Activated CD4-positive, alpha-beta T cell treated with anti-CD3 and anti-CD28 coated beads for 24 hours (primary cell): ENCODE measurements at places on chromosomes 1 and 21.

- no peak for DNase-seq
Measured at GRCh38 chr1:53524428-53525375, 65.5 kb downstream of the DMRTB1 start.

DNA sequence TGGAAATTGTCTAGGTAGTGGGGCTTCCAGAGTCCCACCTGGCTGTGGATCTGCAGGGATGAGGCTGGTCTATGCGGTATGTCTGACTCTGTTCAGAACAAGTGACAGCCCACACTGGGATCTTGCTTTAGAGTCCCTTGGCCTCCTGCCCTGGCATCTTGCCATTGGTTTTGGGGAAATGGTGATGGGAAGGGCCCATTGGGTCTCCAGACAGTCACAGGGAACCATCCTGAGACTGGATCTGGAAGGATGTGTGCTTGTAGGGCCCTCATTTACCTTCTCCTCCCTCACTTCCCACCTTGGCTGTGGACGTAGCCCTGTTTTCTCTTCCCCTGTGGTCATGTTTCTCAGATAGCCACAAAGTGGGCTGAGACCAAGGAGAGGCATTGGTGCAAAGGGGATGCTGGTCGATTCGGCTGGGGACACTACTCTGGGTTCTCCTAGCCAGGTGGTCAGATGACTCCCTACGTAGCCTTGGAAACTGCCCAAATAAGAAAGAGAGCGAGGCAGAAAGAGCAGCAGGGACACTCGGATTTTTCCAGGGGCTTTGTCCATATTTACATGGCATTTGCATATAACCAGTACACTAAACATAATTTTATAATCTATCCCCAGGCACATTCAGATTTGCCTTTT, 15.1 kb downstream of the SOX13 start:
- no peak for DNase-seq

GRCh38 chr1:8004113-8004802, 21.9 kb downstream of the ERRFI1 start:
- DNase-seq = no peak

DNA sequence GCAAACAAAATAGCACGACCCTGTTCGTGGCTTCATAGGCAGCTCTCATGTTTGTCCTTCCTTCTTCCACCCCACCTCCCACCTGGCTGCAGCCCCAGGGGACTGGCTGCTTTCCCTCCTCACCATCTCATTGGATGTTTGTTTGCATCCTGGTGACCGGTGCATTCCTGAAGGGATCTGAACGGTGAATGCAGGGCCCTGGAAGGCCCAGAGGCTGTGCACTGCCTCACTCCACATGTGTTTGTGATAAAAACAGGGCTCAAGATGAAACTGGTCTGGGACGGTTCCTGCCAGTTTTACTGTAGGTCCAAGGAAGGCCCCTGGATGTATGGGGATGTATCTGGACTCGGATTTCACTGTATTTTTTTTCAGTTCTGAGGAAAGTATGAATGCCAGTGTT, 42.8 kb downstream of the CNN3 start:
- no peak for DNase-seq

- DNase-seq = no peak
Measured at GRCh38 chr1:1302006-1302430, 5.7 kb downstream of the ACAP3 start.

DNA sequence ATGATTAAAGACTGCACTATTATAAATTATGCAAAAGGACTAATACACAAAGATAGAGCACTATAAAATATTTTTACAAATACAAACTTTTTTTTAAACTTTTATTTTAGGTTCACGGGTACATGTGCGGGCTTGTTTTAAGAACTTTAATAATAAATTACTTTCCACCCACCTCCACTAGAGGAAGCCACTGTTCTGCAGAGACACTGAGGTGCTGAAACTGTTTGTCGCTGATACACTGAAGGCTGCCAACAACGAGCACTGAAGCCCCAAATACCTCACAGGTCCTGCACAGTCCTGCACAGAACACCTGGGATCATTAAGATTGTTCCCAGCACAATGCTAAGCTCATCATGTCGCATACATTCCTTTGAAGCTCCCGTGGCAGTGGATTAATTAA, 19.9 kb downstream of the COA6 start:
- DNase-seq = no peak

DNA sequence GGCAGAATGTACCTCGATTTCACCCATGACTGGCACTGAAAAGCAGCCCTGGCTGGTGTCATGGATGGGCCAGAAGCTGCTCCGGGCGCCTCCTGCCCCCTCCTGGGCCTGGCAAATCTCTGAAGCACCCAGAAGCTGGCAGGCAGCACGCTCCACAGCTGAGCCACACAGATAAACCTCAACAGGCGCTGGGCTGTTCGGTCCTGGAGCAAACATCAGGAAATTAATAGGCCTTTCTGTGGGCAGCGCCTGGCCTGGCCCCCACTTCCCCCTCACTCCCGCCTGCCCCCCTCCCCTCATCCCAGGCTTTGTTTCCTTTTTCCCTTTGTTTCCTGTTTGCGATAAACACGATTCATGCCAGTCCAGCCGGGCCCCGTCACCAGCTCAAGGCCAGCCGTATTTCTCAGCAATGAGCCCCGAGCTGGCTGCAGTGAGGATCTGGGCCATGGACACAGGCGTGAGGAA, 20.1 kb upstream of the DISP3 start:
- DNase-seq = no peak

DNA sequence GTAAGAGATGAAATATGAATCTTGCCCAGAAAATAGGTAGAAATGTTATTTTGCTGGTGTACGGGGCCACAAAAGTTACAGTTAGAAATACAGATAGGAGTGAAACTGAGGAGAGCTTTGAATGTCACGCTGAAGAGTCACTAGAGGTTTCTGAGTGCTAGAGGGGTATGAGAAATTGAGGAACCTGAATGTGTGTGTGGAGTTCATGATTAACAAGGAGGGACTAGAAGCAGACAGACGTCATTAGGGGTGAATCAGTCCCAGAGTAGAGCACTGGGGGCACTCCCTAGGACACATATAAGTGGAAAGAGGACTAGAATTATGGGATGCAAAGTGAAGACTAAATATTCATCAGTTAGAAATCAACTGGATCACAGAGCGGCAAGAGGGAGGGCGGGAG, 188.9 kb upstream of the MAP1LC3C start:
- no peak for DNase-seq

DNA sequence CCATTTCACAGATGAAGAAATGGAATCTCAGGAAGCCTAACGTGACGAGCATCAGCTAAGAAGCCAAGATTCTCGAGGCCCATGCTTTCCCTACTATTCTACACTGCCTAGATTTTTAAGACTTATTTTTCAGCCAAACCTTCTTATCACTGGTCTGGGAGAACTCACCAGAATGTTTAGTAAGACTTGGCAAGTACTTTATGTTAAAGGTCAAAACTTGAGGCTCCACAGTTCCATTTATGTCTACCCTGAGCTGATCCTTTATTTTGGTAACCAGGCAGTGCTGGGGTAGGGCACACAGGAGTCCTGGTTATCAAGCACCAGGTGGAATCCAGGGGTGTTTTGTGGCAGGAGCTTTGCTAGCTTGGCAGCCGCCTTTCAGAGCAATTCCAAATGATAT, 16.8 kb downstream of the PLXNA2 start:
- no peak for DNase-seq

DNA sequence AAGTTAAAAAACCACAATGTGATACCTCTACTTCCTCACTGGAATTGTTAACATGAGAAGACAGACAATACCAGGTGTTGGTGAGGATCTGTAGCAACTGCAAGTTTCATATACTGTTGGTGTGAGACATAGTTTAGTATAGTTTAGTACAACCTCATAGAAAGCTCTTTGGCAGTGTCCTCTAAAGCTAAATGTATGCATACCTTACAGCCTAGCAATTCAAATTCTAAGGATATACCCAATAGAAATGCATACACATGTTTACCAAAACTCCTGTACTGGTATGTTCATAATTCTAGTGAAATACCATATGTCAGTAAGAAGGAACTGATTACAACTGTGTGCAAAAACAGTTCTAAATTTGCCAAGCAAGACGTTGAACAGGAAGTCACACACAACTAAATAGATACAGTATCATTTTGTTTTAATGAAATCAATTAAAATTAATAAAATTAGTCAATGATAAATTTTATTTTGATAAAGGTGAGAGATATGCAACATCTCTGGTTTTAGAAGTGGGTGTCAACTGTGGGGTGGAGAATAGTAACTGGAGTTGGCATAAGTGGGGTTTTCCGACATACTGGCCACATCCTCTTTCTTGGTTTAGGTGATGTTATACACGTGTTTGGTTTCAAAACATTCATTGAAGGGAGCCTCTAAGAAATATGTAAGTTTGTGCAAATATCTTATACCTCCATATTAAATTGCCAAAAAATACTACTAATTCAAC, 450.7 kb downstream of the PTPRC start:
- DNase-seq = no peak
